ENCODE measurements at places on chromosomes 3 and 15. TPM values are rescaled to one million over a fixed set of nuclear protein-coding genes. Genes with fewer than 3 reads are reported as not detected.
A peak's percentile ranks its signal among the peaks of the same experiment; 100 is the strongest.

DNA sequence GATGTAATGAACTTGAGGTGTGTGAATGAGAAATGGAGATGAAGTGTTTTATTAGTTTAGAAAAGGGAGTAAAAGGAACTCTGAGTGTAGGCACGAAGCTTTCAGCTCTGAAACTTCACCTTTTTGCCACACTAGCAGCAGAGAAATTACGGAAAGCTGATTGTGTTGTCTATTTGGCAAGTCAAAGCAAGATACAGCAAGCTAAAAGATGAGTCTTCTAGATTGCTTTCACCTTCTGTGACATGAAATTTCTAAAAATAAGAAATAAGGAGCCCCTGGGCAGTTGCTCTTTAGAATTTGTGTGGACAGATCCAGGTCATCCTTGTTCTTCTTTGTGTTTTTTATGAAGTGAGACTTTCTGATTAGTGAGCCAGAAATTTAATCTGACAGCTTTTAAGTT, 143.4 kb downstream of the FNDC3B start:
- H3K4me3 ChIP-seq, result no peak overlapping the region
- no peaks in the 10 kb centered on the region for H3K36me3 ChIP-seq
- H3K4me1 ChIP-seq, result peaks cover 15% of the 10 kb centered on the region
- DNase-seq, result no peak

DNA sequence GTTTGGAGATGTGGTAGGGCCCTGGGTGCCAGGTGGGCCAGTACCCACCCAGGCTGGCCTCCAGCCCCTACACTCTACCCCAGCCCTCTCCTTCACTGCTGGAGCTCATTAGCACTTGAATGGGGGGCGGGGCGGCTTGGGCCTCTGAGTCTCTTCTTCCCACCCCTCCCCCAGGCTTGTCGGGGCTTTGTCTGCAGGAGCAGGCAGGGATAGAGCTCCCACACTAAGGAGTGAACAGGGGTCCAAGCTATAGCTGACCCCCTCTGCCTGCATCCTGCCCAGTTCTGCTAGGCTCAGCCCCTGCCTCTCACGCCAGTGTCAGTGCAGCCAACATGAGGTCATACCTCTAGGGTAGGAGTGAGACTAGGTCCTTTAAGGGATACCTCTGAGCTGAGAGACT, 5.2 kb downstream of the GNAI2 start:
- H3K4me1 ChIP-seq, result peaks cover 34% of the 10 kb centered on the region
- no peak overlapping the region for H3K4me3 ChIP-seq
- no peak for DNase-seq

DNA sequence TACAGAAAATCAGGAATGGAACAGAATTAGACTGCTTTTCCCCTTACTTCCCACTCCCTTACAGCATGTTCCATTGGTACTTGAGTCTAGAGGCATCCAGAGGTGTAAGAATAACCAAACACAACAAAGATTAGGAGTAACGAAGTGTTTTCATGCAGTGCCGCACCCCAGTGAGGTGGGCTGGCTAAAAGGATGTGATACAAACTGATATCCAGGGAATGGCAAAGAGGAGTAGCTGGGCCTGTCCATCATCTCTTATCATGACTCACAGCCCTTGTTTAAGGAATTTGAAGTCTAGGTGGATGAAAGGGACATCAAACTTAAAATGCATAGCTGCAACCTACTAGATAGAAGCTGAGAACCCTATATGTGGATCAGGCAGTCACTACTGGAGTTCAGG, 16.4 kb downstream of the SCG5 start:
- peaks cover 10% of the 10 kb centered on the region for H3K4me1 ChIP-seq
- no peaks in the 10 kb centered on the region for H3K36me3 ChIP-seq
- H3K27me3 ChIP-seq, result no peaks in the 10 kb centered on the region
- no peak for DNase-seq
- no peak overlapping the region for H3K4me3 ChIP-seq

DNA sequence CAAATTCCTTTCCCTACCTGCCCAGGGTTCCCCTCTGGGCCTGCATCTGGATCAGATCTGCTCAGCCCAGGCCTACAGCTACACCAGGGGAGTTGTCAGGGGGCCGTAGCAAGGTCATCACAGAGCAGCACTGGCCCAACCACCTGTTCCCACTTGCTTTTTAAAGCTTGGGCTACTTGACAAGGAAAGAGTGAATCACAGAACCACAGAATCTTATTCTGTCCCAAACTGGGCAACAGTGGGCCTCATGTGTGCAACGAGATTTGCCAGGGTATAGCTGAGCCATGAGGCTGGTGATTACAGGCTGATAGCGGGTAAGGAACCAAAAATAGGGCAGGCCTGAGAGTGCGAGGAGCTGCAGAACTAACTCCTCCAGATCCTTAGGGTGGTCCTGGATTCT, 66.7 kb downstream of the MYLK start:
- peaks cover 10% of the 10 kb centered on the region for H3K36me3 ChIP-seq
- peak overlapping the region; percentile 44 for H3K27ac ChIP-seq
- H3K27me3 ChIP-seq, result no peaks in the 10 kb centered on the region

GRCh38 chr3:135771760-135772159, 193.8 kb upstream of the PPP2R3A start:
- no peaks in the 10 kb centered on the region for H3K27me3 ChIP-seq
- no peaks in the 10 kb centered on the region for H3K4me1 ChIP-seq
- no peak overlapping the region for H3K4me3 ChIP-seq
- H3K36me3 ChIP-seq, result no peaks in the 10 kb centered on the region
- H3K27ac ChIP-seq, result no peak overlapping the region
- DNase-seq, result no peak

DNA sequence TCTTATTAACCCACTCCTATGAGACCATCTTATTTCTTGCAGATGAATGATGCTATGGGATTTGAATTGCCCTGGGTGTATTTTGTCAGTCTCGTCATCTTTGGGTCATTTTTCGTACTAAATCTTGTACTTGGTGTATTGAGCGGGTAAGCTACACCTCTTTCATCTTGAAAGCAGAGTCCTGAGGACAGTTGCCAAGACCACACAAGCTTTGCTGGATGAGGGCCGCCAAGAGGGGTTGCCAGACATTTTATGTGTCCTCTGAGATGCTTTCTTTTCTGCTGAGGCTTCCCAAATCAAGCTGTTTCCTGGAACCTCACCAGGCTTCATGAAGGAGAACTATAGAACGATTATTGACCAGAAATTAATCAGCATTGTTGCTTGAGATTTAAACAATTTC, 173.2 kb downstream of the CHDH start:
- H3K4me1 ChIP-seq, result no peaks in the 10 kb centered on the region
- H3K27ac ChIP-seq, result no peak overlapping the region
- no peak overlapping the region for H3K4me3 ChIP-seq
- H3K36me3 ChIP-seq, result no peaks in the 10 kb centered on the region
- DNase-seq, result no peak

- DNase-seq, result no peak
- H3K27ac ChIP-seq, result no peak overlapping the region
- no peaks in the 10 kb centered on the region for H3K36me3 ChIP-seq
- no peaks in the 10 kb centered on the region for H3K4me1 ChIP-seq
- H3K27me3 ChIP-seq, result no peaks in the 10 kb centered on the region
Measured at GRCh38 chr3:131561511-131561910, 58.7 kb upstream of the MRPL3 start.

- H3K36me3 ChIP-seq, result no peaks in the 10 kb centered on the region
- no peaks in the 10 kb centered on the region for H3K27me3 ChIP-seq
- H3K4me1 ChIP-seq, result no peaks in the 10 kb centered on the region
- H3K4me3 ChIP-seq, result no peak overlapping the region
- no peak overlapping the region for H3K27ac ChIP-seq
- no peak for DNase-seq
Measured at GRCh38 chr3:188663839-188664238, 507.9 kb upstream of the TPRG1 start.

DNA sequence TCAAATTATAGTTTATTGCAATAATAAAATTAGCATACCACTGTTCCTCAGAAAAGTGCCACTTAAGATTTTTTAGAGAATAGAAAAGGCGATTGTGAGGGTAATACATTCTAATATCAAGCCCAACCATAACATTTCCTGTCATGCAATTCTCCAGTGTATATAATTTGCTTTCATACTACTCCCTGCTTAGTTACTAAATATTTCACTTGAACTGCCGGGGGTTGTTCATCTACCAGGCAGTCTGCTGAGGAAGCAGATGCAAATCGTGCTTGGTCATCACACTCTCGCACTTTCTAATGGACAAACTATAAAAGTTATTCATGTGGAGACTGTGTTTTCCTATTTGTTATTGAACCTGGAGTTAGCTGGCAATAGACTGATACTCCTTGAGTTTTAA, 645.6 kb upstream of the CBLB start:
- H3K27ac ChIP-seq, result no peak overlapping the region
- no peak overlapping the region for H3K4me3 ChIP-seq
- H3K36me3 ChIP-seq, result no peaks in the 10 kb centered on the region
- no peak for DNase-seq
- no peaks in the 10 kb centered on the region for H3K27me3 ChIP-seq

DNA sequence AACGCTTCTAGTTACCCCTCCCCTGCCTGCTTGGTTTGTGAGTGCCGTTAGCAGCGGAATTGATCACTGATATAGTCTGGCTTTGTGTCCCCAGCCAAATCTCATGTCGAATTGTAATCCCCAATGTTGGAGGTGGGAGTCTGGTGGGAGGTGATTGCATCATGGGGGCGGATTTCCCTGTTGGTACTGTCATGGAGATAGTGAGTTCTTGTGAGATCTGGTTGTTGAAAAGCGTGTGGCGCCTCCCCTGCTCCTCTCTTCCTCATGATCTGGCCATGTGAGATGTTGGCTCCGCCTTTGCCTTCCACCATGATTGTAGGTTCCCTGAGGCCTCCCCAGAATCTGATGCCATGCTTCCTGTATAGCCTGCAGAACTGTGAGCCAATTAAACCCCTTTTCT, 47.3 kb upstream of the PGPEP1L start:
- DNase-seq, result no peak
- no peaks in the 10 kb centered on the region for H3K27me3 ChIP-seq
- H3K27ac ChIP-seq, result no peak overlapping the region

GRCh38 chr3:16461463-16462245, 51.8 kb downstream of the RFTN1 start:
- no peak overlapping the region for H3K27ac ChIP-seq
- H3K36me3 ChIP-seq, result no peaks in the 10 kb centered on the region
- no peaks in the 10 kb centered on the region for H3K4me1 ChIP-seq
- H3K4me3 ChIP-seq, result no peak overlapping the region
- no peaks in the 10 kb centered on the region for H3K27me3 ChIP-seq

GRCh38 chr3:132090921-132091320, 56.1 kb upstream of the CPNE4 start:
- H3K27ac ChIP-seq, result no peak overlapping the region
- H3K4me3 ChIP-seq, result no peak overlapping the region
- peak; percentile 52 for DNase-seq
- H3K27me3 ChIP-seq, result no peaks in the 10 kb centered on the region

DNA sequence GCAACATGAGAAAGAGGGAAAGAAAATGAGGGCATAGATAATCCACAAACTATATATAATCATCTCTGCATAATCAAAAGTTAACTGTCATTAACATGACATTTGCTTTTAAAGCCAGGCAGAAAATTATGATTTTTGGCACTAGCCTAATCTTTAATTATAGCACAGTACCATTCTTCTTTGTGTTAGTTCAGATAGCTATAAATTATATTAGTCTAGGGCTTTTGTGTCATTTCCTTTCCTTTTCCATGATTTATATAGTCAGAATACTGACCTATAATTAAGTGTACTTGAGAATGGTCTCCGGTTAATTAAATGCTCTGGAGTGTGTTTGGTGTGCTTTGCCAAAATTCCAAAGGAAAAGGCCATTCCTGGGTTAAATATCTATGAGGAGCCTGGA, 441.9 kb upstream of the THRB start:
- H3K4me3 ChIP-seq, result no peak overlapping the region
- H3K27me3 ChIP-seq, result no peaks in the 10 kb centered on the region
- DNase-seq, result no peak
- no peaks in the 10 kb centered on the region for H3K36me3 ChIP-seq

DNA sequence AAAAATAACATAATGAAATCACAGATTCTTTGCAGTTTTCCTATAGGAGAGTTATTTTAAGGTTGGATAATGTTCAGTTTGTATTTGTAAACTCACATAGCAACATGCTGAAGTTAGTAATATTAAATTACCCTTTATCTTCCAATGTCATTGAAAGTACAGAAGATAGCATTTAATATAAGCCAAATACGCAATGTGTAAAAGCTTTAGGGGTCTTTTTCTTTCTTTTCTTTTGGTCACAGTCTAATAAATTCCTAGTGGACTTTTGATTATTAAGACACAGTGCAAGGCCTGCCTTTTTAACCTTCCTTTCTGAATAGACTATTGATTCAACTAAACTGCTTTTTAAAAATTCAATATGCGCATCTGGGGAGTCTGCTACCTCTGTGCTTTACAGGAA, 79.3 kb downstream of the OTOL1 start:
- H3K36me3 ChIP-seq, result no peaks in the 10 kb centered on the region
- H3K4me1 ChIP-seq, result no peaks in the 10 kb centered on the region
- no peak overlapping the region for H3K27ac ChIP-seq

DNA sequence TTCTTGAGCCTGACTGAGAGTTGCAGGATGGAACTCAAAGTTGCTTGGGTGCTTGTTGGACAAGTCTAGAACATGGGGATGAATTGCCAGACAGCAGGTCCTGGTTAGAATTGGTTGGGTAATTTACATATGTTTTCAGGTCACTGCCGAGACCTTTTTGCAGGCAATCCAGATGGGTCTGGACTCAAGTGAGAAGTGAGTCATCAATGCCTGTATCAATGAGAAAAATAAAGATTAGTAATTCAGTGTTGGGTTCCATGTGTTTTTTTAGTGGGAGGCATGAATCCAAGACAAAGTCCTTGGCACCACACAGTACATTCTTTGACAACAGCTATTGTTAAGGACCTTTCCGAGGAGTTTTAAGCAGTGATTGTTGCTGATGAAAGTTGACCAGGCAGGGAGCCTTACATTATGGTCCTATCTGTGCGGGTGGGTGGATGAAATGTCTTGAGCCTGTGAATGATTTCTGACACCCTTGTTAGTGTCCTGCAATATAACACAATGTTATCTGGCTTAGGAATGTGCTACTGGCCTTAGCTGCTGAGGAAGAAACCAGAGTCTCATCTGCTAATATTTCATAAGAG, 77.7 kb downstream of the CRYGS start:
- H3K36me3 ChIP-seq, result no peaks in the 10 kb centered on the region
- peak; percentile 70 for DNase-seq
- H3K27ac ChIP-seq, result no peak overlapping the region
- no peaks in the 10 kb centered on the region for H3K4me1 ChIP-seq

- peak; percentile 52 for DNase-seq
- H3K4me3 ChIP-seq, result no peak overlapping the region
- no peaks in the 10 kb centered on the region for H3K27me3 ChIP-seq
- H3K36me3 ChIP-seq, result no peaks in the 10 kb centered on the region
Measured at GRCh38 chr3:158777161-158777873, 24.5 kb upstream of the MFSD1 start.

GRCh38 chr15:57611123-57611522, 19.4 kb downstream of the MYZAP start:
- no peak overlapping the region for H3K27ac ChIP-seq
- no peak for DNase-seq
- H3K4me3 ChIP-seq, result no peak overlapping the region
- H3K27me3 ChIP-seq, result no peaks in the 10 kb centered on the region

Gene CYP11A1
- 0.33 TPM for total RNA-seq

Gene IL20RB
- total RNA-seq, result 0.51 TPM

Gene EFCAB12
- under 0.01 TPM for total RNA-seq

Gene CYP1A2
- total RNA-seq, result not detected

Gene EOMES
- total RNA-seq, result under 0.01 TPM
